ENCODE measurements at places on chromosomes 3 and 15.

DNA sequence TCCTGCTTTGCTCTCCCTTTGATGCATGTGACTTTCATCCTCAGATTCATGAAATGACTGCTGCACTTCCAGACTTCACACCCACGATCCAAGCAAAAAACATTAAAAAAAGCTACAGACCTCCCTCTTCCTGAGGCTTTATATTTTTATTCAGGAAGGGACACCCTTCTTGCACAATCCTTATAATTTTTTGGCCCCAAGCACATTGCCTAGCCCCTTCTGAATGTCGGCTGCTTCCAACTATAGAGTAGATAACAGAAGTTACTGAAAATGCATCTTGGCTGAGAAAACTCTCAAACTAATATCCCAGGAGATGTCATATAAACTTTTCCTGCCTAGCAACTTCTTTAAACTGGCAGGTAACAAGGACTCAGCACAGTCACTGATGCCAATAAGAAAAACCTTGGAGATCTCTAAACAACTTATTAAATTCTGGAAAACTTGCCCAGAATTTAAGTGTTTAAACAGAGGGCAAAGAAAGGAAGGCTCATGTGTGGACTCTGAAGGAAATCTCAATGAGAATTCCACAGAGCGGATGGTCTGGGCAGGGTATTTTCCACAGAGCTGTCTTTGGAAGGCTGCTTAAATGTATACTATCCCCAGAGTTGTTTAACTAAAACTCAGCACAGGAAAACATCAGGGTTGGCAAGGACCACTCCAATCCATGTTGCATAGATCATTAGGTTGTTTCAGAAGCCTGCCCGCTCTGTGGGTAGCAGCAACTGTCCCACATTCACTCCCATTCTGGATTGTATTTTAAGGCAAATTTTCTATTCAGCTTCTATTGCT, 746.8 kb upstream of the LMCD1 start:
- DNase-seq = no peak

GRCh38 chr3:117052395-117052794, 342.8 kb downstream of the TUSC7 start:
- DNase-seq = no peak

DNA sequence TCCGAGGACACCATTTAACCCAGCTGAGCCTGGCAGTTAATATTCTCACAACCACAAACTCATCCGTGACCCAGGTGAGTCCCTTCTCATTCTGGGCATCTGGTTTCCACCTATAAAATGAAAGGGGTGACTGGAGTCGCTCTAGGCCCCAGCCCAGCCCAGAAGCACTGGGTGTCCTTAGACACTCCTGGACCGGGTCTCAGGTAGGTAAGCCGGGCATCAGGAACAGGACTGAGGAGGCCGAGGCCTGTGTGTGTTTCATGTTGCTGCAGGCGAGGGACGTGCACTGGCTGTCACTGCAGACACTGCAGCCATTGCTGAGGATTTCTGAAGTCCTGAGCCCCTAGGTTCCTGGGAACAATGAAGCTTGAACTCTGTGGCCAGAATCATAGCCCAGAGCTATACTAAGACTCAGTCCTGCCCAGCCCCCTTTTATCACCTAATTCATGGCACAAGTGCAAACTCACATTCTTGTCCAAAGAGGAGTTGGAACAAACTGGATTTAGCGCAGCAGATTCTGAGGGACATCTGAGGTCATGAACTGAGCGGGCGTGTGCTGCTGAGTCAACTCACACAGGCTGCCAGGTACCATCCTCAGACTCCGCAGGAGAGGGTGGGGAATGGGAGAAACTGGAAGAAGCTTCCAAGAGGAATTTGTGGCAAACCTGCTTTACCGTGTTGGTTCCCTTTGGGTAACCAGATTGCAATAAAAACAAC, 184.9 kb downstream of the FAM43A start:
- DNase-seq = no peak

DNA sequence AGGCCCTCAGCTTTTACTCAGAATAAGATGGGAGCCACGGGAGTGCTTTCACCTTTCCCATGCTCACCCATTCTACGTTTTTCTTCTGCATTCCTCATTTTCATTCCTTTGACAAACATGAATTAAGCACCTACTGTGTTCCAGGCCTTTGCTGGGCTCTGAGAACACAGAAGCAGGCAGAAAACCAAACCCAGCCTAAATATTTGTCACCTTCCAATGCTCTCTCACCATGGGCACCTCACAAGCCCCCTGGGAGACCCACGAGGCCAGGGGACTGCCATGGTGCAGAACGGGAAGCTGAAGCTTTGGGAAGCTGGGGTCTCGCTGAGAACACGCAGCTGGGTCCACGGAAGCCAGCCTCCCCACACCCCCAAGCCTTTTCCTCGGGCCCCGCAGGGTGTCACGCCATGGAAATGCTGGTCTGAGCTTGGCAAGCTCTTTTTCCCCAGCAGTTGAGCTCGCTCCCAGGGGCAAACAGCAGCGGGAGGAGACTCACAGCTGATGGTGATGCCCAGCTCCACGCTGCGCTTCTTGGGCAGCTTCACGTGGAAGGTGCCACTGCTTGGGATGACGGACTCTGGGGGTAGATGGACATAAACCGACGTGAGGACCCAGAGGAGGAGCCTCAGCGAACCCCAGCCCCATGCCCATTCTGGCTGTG, 27.7 kb downstream of the GRIP2 start:
- no peak for DNase-seq

GRCh38 chr15:72116731-72117485, 1.0 kb downstream of the MYO9A start:
- no peak for DNase-seq

DNA sequence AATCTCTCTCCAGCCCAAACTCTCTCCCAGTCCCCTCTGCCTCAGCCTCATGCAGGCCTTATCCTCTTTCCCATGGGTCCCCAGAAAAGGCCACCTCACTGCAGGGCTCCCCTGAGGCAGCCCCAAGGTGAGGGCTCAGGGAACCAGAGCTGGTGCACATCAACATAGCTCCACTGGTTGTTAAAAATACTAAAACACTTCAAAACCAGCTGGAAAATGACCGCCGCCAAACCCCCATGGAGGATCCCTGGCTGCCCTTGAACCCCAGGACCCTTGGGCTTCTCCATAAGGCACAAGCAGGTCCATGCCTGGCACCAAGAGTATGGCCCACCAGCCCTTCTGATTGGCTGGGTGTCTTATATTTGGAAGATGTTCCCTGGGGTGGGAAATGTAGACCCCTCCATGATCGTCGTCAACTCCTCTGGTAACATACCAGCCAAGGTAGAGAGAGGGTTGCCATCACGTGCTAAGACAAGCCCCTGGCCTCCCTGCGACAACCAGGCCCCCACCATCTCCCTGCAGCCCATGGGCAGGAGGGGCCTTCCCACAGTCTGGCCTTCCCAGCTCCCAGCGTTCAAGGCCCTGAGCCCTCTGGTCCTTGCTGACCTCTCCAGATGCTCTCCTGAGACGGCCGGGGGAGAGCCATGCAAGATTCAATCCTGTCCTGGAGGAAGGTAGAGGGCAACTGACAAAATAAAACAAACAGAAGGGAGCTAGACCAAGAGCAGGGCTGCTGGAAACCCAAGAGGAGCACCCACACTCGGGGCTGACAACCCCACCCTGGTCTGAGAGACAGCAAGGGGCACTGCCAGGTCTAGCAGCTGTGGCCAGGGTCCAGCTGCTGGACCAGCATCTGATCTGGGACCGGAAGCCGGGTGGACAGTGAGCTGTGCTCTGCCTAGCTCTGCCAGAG, 132.1 kb upstream of the PRR20G start:
- no peak for DNase-seq

GRCh38 chr3:106185949-106186348, 317.1 kb upstream of the CBLB start:
- DNase-seq = no peak

GRCh38 chr3:104102386-104102785, 1264.3 kb upstream of the ALCAM start:
- DNase-seq = no peak

DNA sequence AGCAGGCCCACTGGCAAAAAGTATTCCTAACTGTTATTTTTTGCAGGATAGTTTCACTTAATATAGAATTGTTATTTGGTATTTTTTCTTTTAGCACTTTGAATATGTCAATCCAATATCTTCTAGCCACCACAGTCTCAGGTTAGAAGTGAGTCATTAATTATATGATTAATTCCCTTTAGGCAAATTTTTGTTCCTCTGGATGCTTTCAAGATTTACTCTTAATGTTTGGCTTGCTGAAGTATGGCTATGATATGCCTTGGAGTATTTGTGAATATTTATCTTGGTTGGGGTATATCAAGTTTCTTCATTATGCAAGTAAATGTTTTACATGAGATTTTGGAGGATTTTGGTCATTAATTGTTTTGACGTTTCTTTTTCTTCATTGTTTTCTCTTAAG, 152.1 kb upstream of the ALCAM start:
- no peak for DNase-seq

GRCh38 chr3:194584866-194585265, 48.4 kb downstream of the TMEM44 start:
- no peak for DNase-seq

GRCh38 chr3:37435572-37435971, 261.2 kb upstream of the LRRFIP2 start:
- DNase-seq = peak; percentile 34

- DNase-seq = no peak
Observed at GRCh38 chr3:13714251-13714916, 165.5 kb downstream of the FBLN2 start.

GRCh38 chr3:28564211-28564610, 215.6 kb upstream of the AZI2 start:
- DNase-seq = no peak

DNA sequence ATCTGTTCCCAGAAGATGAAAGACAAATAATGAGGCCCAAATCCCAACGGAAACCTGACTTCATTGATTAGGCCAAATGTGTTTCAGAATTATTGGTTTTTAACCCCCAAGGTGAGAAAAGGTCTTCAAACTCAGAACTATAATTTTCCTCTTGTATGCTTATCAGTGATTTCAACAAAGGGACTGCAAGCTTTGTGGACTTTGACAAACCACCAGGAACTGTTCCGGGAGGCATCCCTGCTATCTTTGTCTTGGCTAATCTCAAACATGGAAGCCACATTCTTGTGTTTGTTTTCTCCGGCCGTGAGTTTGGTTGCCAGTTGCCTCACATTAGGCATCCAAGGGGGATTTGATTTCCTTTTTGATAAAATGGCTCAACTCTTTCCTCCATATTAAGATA, 19.5 kb downstream of the ARHGEF3 start:
- DNase-seq = no peak

DNA sequence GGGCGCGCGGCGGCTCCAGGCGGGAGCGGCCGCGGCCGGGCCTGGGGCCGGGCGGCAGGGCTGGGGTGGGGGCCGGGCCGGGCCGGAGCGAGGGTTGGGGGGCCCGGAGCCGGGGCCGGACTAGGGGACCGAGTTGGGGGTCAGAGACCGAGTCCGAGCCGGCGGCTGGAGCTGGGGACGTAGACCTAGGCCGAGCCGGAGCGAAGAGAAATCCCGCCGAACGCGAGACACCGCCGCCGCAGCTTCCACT, 37.3 kb downstream of the HMCES start:
- no peak for DNase-seq

- no peak for DNase-seq
Observed at GRCh38 chr3:146747928-146748327, 142.8 kb upstream of the PLSCR5 start.

DNA sequence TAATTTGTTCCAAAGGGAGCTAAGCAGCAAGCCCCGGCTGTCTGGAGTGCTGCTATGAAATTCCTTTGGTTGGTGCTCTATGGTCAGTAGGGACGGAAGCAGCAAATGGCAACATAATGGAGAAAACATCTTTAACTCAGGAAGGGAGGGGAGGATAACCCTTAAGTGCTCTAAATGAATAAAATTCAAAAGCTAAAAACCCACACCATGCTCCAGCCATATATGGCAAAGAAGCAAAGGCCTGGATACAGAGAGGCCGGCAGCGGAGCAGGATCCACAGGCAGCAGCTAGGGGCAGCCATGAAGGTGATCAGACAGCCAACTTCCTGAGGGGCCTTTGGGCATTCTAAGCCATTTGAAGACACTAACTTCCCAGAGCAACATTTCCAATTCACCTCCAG, 38.9 kb downstream of the IL17RD start:
- peak; percentile 64 for DNase-seq

- DNase-seq = no peak
Observed at GRCh38 chr3:148829926-148830325, 2.3 kb downstream of the CPB1 start.

DNA sequence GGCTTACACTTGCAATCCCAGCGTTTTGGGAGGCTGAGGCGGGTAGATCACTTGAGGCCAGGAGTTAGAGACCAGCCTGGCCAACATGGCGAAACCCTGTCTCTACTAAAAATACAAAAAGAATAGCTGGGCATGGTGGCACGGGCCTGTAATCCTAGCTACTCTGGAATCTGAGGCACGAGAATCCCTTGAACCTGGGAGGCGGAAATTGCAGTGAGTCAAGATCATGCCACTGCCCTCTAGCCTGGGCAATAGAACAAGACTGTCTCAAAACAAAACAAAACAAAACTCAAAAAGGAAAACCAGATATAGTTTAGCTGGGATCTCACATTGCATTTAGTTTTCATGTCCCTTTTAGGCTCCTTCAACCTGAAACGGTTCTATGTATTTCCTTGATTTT, 2.9 kb upstream of the USP50 start:
- no peak for DNase-seq

GRCh38 chr15:50304836-50305235, 39.3 kb upstream of the HDC start:
- DNase-seq = no peak

DNA sequence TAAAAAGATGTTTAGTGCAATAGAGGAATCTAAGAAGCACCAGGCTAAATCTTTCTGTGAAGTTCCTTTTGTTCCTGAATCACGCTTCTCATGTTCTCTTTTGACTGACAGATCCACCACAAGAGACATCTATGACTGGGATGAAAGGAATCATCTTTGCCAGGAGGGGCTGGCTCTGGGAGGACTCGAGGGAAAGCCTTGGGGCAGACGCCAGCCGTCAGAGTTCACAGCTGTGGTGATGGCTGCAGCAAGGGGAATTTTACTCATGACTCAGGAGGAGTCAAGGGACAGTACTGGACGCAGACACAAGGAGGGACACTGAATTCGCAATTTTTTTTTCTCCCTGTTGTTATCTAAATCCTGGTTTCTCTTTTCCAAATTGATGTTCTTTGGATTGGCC, 38.7 kb downstream of the C3orf38 start:
- no peak for DNase-seq
